Fibroblast of villous mesenchyme (primary cell): ENCODE measurements at places on chromosomes 11 and 22. TPM values are rescaled to one million over a fixed set of nuclear protein-coding genes. Genes with fewer than 3 reads are reported as not detected.

DNA sequence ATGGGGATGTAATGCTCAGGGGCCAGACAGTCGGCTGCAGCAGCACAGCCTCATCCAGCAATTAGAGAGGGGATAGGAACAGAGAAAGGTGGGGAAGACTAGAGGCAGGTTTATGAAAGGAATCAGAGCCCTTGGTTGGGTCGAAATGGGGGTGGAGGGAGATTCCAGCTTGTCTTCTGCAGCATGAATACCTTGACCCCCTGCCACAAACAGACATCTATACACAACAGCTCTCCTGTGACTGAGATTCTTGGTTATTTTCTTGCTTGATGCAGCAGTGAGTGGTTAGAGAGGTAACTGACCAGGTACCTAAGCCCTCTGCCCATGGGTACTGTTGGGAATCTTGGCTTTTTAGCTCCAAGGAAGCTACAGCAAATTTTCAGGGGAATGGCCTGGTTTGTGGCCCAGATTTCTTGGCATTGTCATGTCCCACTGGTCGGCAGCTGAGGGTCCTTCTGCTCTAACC is at the start of gene TRIM49D1:
TRIM49D1 (minus strand) TSS at position 51 of the 466 bp plus-strand sequence. CDS start 4,535 bp downstream, outside the sequence.
- DNase-seq = no peak

GRCh38 chr11:118988280-118988679 is 9.7 kb upstream of the CENATAC start:
- no peak for DNase-seq

DNA sequence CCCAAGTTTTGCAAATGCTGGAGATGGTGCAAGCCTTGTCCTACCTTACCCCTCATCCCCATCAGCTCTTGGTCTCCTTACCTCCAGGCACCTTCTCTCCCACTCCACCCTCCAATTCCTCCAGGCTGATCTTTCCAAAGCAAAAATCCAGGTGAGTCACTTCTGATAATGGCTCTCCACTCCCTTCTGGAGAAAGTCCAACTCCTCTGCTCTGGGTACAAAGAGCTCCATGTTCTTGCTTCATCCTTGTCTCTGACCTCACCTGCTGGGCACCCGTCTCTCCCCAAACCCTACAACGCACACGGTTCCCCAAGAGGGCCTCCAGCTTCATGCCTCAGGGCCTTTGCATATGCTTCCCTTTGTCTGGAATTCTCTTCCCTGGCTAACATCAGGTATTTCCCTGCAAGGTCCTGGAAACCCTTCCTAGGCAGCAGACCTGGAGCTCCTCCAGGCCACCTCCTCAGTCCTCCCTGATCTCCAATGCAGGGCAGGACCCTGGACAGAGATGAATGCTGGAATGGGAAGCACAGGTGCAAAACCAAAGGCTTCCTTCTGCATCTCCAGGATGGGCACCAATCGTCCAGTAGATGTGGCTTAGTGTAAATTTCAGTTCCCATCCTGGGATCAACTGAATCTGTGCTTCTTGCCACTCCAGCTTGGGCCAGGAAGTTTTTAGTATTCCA is 22.7 kb downstream of the IFT27 start:
- DNase-seq = no peak

- no peak for DNase-seq
Observed at GRCh38 chr22:40050258-40050657, 55.5 kb downstream of the FAM83F start.

CALCB gene
- total RNA-seq = not detected in 2 replicates

PLEKHA7 gene
- 0.64 and 0.86 TPM in 2 replicates for total RNA-seq

RIMBP3C gene
- total RNA-seq = 0.43 and 0.64 TPM in 2 replicates
